ENCODE measurements at places on chromosomes 7 and 10. TPM values are rescaled to one million over a fixed set of nuclear protein-coding genes. Genes with fewer than 3 reads are reported as not detected.

DNA sequence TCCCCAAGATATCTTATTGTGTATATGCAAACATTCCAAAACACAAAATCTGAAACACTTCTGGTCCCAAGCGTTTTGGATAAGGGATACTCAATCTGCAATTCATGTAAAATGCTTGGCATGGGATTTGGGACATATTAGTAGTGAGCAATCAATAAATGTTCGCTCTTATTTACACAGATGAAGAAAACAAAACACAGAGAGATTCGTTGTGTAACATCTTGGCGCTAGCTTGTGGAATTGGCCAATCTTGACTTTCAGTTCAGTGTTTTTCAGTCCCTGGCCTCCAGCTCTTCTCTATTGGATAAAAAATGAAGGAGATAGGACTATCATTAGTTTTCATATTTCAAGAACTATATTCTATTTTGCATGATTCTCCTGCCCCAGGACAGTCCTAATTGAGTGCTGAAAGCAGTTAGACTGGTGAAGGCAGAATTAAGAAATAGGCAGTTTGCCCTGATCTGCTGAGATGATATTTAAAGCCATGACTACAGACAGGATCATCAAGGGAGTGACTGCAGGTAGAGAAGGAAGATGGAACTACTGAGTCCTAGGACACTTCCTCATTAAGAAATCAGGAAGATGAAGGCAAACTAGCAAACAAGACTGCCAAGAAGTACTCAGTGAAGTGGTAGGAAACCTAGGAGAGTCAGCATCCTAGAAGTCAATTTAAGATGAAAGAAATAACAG, 1.8 kb downstream of the PNLIPRP3 start:
- no peak for DNase-seq

GRCh38 chr10:130171196-130171595, 35.0 kb downstream of the GLRX3 start:
- no peak for DNase-seq

DNA sequence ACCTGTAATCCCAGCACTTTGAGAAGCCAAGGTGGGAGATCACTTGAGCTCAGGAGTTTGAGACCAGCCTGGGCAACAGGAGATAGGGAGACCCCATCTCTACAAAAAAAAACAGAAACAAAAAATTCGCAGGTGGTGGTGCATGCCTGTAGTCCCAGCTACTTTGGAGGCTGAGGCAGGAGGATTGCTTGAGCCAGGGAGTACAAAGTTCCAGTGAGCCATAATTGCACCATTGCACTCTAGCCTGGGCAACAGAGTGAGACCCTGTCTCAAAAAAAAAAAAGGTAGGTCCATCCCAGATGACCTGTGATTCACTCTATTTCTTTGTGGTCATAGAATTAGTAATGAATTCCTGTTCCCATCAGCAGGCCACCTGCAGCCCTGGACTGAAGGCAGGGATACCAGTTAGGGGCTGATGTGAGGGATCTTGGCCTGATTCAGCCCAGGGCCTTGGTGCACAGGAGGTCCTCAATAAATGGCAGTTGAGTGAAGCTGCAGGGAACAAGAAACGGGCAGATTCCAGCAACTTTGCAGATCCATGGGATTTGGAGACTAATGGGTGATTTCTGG, at the start of gene MYH16:
Gene MYH16, plus strand, starts transcription at position 364 of the 570 bp plus-strand sequence.
- peak; percentile 66 for DNase-seq

DNA sequence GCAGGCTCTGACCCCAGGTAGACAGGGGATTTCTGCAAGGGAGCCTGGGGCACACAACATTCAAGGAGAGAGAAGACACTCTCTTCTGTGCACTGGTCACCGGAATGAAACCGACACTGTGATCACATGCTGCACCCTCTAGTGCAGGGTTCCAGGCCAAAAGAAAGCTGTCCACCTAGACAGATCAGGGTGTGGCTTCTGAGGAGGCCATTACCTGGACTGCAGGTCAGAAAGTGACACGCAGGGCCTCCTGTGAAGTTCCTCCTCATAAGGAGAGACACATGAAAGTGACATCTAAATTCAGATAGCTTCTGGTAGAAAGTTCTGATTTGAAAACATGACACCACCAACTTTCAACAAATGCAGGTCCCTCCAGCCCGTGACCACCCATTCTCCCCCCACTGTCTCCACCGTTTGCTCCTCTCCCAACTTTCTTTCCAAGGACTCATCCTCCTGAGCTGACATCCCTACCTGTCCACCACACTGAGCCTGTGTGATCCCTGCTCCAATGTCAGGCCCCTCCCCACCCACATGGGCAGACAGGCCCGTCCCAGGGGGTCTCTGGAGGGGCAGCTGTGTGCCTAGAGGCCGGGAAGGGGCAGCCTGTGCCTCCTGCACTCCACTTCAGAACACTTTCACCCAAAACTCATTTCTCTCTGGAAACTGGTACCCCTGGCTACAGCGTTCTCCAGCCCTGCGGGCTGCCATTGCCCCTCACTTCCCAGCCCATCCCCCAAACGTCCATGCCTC, 198.0 kb downstream of the TNS3 start:
- no peak for DNase-seq

- DNase-seq = no peak
These were observed 315.1 kb downstream of the BBS9 start for GRCh38 chr7:33444511-33444910.

SOSTDC1 gene
- not detected for total RNA-seq

C10orf67 gene
- total RNA-seq = not detected

TYW1 gene
- total RNA-seq = 37.4 TPM

NRG3 gene
- not detected for total RNA-seq
